ENCODE measurements at places on chromosomes 16 and 17.
A peak's percentile ranks its signal among the peaks of the same experiment; 100 is the strongest.

DNA sequence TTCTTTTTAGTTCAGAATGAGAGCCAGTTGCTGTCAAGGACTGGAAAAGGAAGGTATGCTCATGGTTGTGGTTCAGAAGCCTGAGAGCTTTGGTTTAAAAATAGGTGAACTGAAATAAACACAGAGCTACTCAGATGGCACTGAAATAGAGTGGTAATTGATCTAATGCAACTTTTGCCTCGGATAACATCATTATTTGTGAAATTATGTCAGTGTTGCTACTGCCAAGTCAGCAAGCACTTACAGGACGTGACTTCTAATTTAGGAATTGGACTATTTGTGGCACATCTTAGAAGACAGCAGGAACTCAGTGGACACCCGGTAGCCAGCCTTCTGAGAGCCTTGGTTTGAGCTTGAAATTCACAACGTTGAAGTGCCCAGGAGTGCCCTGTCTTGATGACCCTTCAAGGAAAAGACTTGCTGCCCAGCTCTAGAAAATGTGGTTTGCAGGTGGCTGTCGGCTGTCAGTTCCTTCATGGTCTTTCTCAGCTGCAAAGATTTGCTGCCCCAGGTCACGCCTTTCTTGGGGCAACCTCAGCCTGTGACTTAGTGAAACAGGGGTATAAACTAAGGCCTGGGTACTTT is 42.0 kb upstream of the XYLT1 start:
- DNase-seq: no peak

- DNase-seq: no peak
Observed at GRCh38 chr16:1779741-1780676, 2.4 kb downstream of the SPSB3 start.

- DNase-seq: no peak
Observed at GRCh38 chr16:81410643-81411293, 33.8 kb upstream of the CMIP start.

- DNase-seq: no peak
Observed at GRCh38 chr17:80218391-80218790, 1.7 kb downstream of the SGSH start.

DNA sequence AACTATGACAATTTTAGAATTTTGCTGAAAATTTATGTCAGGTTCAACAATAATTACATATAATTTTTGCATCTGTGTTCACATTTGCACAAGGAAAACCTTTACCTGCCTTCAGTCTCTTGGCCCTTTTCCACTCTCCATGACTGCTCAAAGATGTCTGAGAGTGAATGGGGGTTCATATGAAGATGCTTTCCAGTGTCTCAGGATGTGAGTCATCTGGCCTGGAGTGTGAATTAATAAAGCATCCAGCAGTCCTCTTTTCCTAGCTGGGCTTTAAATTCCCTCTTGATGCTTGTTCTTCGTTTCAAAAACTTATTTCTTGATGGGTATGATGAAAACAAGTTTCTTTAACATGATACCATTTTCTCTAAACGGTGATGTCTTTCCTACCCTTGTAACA is 99.9 kb downstream of the CDK5R1 start:
- no peak for DNase-seq

- DNase-seq: no peak
Observed at GRCh38 chr17:67502151-67502550, 125.1 kb downstream of the PITPNC1 start.

- DNase-seq: peak; percentile 62
Observed at GRCh38 chr16:88784074-88784855, 755 bp downstream of the PIEZO1 start.

DNA sequence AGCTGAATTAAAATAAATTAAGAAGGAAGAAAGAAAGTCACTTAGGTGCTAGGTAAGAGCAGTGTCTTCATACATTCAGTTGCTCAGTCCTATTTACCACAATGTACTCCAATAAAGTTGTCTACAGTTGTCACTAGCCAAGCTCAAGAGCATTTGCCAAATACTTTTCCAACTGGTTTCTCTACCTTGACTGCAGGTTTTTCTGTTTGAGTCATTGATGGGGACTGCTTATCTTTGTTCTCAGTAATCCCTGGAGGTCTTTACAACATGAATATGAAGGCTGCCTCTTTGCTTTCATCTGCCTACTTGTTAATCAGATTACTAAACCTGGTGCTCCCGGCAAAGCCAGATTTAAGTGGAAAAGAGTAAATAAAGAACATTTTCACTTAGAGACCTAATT is 64.6 kb upstream of the CLEC18B start:
- no peak for DNase-seq

DNA sequence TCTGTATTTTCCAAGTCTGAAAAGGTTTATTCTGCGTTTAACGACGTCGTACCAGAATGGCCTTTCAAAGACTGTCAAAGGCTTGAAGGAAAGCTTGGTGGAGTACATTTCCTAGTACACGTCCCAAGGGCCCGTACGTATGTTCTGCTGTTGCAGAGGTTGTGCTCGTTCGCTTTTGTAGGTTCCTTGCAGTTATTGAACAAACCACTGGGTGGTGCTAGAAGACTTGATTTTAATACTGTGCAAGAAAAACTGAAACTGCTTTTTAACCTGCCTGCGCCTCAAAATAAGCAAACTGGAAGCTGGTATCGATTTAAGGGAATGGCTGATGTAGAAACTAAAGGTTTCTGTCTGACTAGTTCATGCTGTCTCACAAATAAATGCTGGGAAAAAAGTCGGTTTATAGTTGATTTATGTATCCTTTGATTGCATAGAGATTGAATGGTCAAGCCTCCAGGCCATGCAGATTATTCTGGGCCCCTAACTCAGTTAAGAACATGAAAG is 54.6 kb downstream of the USP10 start:
- peak; percentile 74 for DNase-seq

DNA sequence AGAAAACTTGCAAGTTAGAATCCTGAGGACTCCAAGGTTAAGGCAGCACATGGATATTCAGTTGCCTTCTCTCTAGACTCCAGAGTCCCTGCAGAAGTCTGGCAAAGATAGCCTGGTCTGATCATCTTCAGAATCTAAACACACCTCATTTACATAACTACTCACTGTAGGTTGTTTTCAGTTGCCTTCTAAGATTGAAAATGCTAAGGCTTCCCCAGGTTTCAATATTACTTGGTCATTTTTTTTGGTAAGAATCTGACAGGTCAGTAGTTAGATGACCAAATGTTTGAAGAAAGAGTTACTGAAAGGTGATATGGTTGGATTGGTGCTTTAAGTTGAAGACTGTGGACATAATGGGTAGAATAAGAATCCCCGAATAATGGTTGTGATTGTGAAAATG is 205.4 kb upstream of the KCNJ16 start:
- DNase-seq: peak; percentile 42

- DNase-seq: peak; percentile 50
Observed at GRCh38 chr17:64270885-64271284, 7.8 kb upstream of the TEX2 start.

DNA sequence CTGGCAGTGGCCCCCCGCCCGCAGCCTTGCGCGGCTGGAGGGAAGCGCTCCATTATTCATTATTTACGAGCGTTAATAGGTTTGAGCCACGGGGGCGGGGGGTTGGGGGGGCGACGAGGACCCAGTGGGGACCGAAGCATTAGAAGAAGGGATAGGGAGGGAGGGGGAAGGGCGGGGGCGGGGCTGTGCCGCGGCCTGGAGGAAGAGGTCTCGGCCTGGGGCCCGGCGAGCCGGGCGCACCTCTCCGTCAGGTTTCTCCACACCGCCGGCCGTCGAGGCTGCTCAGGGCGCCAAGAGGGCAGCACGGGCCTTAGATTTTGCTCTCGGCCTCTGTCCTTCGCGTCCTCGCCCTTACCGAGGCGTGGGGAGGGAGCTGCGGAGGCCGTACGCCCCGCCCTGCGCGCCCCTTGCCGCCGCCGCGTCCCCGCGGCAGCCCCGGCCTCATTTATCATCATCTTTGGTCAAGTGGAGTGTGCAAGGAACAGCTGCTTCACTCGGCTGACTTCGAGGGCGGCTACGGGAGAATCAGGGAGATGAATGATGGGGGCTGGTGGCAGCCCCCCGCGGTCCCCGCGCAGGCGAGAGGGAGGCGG is 54.2 kb downstream of the SREBF1 start:
- peak; percentile 47 for DNase-seq

DNA sequence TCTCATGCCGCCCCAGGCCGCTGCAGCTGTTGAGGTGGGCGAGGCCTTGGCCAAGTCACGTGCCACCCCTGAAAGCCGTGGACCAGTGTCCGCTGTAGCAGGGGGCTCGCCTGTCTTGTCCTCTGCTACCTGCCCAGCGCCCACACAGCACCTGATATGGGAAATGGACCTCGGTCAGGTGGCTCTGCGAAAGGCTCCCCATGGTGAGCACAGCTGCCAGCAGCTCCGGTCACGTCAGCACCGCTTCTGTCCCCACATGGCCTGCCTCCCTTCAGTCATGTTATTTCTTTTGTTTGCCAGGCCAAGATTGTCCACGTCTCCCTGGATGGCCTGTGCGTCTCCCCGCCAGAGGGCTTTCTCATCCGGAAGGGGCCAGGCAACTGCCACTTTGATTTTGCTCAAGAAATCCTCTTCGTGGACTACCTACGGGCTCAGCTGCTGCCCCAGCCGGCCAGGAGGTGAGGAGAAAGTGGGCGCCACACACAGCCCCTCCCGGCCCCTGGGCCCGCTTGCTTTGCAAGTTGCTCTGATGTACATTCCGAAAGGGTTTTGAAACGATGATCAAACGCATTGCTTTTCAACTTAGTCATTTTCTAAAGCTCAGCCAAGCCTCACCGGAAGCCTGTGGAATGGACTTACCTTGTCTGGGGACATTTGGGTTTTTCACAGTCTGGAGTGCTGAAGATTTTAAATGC is 219.8 kb downstream of the KATNIP start:
- no peak for DNase-seq

DNA sequence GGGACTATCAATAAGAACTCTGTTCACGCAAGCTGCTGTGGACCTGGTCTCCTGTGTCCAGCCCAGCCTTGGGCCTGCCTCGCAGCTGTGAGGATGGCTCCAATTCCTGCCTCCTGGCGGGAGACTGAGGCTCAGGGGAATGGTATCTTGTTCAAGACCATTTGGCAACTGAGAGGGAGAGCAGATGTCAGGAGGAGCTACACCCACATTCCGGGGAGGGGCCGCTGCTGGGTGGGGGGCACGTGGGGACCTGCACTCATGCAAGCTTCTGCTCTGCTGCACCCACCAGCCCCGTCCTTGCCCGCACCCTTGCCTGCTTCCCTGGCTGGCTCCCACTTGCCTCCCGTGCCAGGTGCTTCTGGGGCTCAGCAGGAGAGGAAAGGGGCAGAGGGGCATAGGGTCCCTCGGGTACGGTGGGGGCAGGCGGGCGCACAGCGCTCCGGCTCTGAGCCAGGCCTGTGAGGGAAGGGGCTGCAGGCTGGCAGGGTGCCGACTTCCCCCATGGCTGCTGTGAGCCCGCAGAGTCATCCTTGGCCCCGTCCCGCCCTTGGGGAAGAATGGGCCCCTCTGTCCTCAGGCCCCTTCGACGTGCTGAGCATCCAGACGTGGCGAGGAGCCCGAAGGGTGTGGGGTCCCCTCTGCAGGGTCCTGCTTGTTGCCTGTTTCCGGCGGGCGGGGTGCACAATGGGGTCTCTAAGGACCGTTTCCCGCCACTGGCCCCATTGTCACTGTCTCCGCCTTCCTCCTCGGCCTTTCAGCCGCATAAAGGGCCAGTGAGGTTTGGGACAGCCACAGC is 2.7 kb downstream of the METRN start:
- DNase-seq: no peak

- peak; percentile 71 for DNase-seq
Observed at GRCh38 chr17:4375039-4375748, 8.7 kb upstream of the UBE2G1 start.

DNA sequence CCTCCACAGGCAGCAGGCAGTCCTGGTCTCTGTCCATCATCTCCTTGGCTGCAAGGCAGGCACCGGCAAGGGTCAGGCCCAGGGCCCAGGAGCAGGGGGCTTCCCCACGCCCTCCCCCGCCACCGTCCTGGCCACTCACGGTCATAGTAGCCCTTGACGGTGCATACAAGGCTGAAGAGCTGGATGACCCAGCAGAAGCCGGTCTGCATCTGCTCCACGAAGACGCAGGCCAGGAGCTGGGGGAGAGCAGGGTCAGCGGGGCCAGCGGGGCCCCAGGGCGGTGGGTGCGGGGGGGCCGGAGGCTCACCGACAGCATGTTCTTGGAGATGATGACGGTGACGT is 20.1 kb downstream of the CTU2 start:
- DNase-seq: no peak

DNA sequence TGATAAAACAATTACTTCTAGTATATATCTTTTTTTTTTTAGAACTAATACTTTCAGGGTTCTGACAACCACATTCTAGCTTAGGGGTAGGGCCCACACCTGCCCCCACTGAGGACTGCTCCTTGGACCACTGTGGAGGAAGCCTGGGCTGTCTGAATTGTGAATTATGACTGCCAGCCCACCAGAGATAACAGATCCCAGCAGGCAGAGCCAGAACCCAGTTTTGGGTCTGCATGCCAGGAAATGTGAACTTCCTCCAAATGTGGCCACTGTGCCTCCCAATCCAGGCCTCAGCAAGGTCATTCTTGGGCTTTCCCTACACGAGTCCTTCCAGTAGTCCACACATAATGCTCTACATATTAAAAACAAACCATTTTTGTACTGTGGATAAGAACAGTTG is 15.9 kb downstream of the VEZF1 start:
- DNase-seq: no peak

- no peak for DNase-seq
Observed at GRCh38 chr16:69089091-69089910, 16.2 kb upstream of the HAS3 start.

GRCh38 chr17:77916703-77917481 is 41.6 kb upstream of the TNRC6C start:
- no peak for DNase-seq

GRCh38 chr17:3918372-3919122 is 2.3 kb upstream of the P2RX1 start:
- DNase-seq: no peak

- DNase-seq: no peak
Observed at GRCh38 chr17:42075789-42076188, 22.5 kb downstream of the ZNF385C start.

GRCh38 chr16:74466872-74467271 is 45.6 kb upstream of the CLEC18B start:
- DNase-seq: no peak

DNA sequence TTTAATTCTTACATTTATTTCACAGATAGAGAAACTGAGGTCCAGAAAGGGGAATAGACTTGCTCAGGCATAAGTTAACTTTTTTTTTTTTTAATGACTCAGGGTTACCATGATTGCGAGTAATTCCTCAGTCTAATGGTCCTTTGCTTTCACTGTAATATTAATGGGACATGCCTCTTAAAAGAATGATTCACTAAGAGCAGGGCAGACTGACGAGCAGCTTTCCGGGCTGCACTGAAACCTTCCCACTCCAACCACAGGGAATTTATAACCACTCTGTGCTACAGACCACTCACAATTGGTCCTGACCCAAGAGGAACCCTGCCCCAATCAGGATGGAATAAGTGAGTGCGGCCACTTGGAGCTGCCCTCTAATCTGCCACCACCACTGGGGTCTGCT is 5.7 kb downstream of the HOXB2 start:
- no peak for DNase-seq

Measured in GM10248 (cell line).